ENCODE measurements at places on chromosomes 13 and 19.

GRCh38 chr19:54203151-54203611 lies 2.5 kb downstream of the RPS9 start:
- no peak for DNase-seq

DNA sequence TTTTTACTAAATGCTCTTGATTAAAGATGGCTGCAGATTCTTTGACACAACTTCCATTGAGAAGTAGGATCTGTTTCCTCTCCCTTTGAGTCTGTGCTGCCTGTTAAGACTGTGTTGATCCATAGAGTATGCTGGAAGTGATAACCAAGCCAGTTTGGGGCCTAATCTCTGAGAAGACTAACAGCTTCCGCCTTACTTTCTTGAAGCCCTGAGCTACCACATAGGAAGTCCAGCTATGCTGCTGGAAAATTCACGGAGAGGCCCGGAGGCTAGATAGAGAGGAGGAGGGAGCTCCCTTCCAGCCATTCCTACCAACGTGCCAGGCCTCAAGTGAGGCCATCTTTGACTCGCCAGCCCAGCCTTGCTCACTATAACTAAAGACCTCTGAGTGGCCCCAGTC lies 12.5 kb downstream of the RAP2A start:
- DNase-seq = no peak

- DNase-seq = no peak
Measured at GRCh38 chr13:26820871-26821270, 60.3 kb upstream of the GPR12 start.

DNA sequence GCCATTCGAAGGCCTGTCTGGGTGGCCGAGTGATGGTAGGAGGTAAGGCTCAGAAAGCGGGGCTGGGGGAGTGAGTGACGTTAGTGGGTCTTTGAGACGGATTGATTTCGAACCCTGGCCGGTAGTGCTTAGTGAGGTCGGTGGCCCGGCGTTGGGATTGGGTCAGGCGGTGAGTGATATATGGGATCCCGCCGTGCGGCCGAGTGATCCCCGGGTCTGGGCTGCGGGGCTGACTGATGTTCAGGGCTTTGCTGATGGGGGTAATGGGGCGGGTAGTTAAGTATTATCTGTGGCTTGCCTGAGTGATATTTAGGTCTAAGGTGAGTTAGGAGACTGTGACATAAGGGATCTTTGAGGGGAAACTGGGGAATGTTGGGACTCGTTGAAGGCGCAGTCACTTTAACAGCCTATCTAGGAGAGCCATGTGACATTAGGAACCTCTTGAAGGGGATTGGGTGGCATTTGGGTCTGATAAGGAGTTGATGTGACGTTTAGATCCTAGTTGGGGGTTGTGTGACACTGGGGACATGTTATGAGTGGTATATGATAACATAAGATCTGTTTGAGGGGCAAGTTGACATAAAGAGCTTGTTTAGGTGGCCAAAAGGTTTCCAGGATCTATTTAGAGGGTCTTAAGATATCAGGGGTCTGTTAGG lies 543 bp downstream of the PSMC4 start:
- DNase-seq = peak; percentile 25

- DNase-seq = no peak
Measured at GRCh38 chr19:17081672-17082630, 6.4 kb downstream of the MYO9B start.

GRCh38 chr19:51511353-51511752 lies 9.8 kb upstream of the SIGLEC12 start:
- DNase-seq = peak; percentile 32

GRCh38 chr19:13097033-13097462 lies 5.6 kb downstream of the LYL1 start:
- DNase-seq = no peak

GRCh38 chr19:2811221-2811722 lies 8.4 kb upstream of the ZNF554 start:
- no peak for DNase-seq

- DNase-seq = no peak
Measured at GRCh38 chr13:81745391-81745790, 1404.5 kb upstream of the SPRY2 start.

DNA sequence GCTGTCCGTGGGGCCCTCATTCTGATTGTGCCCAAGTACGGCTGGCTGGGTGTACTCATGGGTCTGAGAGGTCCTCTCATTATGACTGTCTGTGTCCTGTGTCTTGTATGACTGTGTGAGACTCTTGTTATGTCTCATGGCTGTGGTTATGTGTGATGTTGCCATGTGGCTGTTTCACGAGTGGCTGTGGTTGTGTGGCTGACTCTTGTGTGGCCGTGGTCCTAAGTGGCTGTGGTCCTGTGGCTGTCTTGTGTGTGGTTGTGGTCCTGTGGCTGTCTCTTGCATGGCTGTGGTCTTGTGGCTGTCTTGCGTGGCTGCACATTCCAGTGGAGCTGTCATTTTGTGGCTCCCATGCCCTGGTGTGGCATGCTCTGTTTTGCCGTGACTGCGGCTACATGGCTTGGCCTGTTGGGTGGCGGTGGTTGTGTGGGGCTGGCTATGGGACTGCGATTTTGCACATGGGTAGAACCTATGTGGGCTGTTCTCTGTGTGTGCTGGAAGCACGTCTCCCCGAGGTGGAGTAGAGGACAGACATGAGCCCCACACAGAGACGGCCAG lies 2.5 kb downstream of the LYL1 start:
- peak; percentile 89 for DNase-seq

GRCh38 chr19:6866741-6867151 lies 20.6 kb upstream of the ADGRE1 start:
- DNase-seq = no peak

DNA sequence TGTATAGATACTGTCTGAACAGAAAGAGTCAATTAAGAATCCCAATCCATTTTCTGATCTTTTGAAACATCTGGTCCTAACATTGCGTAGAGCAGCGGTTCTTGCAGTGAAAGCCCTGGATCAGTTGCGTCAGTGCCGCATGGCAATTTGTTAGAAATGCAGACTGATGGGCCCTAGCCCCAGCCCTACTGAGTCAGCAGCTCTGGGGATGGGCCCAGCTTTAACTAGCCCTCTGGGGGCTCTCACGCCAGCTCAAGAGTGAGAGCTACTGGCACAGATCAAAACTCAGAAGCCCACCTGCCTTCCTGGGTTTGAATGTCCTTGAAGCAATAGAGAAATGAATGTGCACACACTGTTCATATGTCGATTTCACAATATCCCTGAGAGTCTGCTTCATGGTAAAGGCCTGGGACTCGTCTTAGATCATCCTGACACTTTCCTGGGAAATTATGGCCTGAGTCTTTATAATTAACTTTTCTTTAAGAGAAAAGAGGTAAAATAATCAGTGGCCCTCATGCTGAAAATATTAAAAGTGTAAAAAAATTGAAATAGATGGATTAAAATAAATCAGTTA lies 206.8 kb upstream of the TMTC4 start:
- no peak for DNase-seq

- DNase-seq = no peak
Measured at GRCh38 chr13:78139765-78140164, 221.1 kb upstream of the EDNRB start.

DNA sequence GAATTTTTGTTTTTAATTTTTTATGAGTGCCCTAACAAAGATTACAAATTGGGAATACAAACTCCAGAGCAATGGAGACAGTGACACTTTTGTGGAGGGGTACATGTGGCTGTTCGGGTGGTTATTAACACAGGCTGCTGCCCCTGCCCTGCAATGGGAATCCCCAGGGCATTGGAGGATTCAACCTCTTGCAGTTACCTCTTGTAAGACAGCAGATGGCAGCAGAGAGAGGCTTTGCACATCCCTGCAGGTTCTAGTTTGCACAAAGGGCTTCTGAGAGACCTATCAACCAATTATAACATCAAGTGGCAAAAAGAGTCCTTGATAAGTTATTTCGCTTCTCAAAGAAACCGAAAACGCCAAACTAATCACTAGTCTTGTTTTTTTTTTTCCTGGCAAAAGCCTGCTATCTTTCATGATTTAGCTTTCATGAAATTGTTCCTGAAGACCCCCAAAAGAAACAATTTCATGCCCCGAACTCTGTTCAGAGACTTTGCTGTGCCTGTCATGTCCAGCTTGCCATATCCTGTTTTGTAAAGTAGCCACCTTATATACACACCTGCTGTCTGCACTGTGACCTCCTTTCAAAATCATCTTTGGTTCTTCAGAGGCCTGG lies 10.4 kb downstream of the GJB2 start:
- DNase-seq = peak; percentile 81

DNA sequence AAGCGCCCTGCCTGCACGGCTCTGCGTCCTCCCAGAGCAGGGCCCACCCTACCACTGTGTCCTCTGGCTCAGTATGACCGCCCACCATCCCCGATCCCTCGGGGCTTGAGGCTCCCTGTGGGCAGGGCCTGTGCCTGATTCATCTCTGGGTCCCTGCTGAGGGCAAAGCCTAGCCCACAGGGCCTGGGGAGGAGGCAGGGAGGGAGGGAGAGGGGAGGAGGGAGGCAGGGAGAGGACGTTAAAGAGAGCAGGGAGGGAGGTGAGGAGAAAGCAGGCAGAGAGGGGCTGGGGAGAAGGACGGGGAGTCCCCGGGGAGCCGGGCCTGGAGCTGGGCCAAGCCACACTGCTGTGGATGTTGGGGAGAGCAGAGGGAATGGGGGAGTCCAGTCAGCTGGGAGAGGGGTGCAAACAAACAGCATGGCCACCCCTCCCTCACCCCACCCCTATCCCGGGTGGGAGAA lies 4.0 kb upstream of the ERFL start:
- DNase-seq = no peak

DNA sequence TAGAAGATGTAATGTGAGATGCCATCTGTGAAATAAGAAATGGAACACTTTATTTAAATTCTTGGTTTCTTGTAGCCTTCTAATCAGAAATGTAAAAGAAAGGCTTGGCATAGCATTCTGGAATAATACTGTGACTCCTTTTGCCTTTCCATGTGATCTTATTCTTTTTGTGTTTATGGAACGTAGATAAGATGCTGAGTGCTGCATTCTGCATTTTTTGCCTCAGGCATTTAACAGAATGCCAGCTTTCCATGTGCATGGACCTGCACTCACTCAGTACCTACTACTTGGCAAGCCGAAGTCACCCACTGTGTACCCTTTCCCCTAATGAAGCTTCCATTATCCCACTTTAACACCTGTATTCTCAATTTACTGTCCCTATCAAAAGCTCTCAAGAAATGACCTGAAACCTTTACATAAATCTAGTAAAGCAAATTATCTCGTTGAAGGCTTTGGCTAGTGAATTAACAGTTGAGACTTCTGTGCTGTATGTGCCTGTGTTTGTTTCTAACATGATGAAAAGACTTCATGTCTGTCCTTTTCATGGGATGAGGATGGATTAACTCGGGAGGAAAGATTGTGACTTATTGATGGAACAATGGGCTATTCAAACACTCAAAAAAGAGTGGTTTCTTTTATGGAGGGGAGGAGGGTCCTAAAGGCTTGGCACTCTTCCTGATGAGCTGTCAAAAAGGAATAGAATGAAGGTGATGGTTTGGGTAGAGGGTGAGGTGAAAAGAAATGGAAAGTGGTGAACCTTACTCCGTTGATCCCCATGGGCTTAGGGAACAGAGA lies 44.7 kb upstream of the FRY start:
- no peak for DNase-seq

DNA sequence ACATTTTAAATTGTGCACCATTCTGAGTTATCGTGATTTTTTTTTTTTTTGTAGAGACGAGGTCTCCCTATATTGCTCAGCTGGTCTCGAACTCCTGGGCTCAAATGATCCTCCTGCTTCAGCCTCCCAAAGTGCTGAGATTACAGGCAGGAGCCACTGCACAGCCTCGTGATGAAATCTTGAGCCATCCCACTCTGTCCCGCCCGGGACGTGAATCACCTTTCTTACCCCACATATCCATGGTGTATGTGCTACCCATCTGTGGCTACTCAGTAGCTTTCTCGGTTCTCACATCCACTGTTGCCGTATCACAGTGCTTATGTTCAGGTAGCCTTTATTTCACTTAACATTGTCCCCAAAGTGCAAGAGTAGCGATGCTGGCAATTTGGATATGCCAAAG lies 26.5 kb downstream of the PAK4 start:
- no peak for DNase-seq

- no peak for DNase-seq
Measured at GRCh38 chr13:50393628-50394027, 378.4 kb downstream of the KCNRG start.

GRCh38 chr13:26185720-26186117 lies 36.4 kb downstream of the RNF6 start:
- no peak for DNase-seq

GRCh38 chr13:114103801-114104654 lies 28.4 kb downstream of the RASA3 start:
- DNase-seq = no peak

GRCh38 chr13:95921485-95921884 lies 131.7 kb downstream of the UGGT2 start:
- DNase-seq = no peak

DNA sequence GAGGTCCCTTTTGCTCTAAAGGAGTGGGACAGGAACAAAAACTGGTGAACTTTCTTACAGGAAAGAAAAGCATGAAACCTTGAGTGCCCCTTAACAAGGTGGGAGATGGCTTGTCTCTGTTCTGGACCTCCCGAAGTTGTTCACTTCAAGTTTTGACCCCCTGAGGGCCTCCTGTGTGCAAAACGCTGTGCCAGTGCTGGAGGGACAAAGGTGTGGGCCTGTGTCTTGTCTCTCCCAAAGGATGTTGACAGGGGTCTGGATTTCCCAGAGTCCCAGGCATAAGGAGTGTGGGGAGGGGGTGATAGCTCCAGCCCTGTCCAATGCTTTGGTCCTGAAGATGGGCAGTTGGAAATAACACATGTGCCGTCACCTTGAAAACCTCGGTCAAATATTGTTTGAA lies 6.5 kb downstream of the ZNF536 start:
- DNase-seq = no peak

- peak; percentile 89 for DNase-seq
Measured at GRCh38 chr19:50368649-50369570, 3.5 kb upstream of the NAPSA start.

Data from activated CD4-positive, alpha-beta T cell treated with anti-CD3 and anti-CD28 coated beads, Interleukin-2, Interleukin-6, amounts not matched to agents 100 ng/mL and 50 ng/mL, durations not matched to agents 16 hours and 8 hours (primary cell).